ENCODE measurements at places on chromosomes 3 and 15.

GRCh38 chr3:124833710-124834332 lies 53.3 kb downstream of the ITGB5 start:
- no peak for DNase-seq

DNA sequence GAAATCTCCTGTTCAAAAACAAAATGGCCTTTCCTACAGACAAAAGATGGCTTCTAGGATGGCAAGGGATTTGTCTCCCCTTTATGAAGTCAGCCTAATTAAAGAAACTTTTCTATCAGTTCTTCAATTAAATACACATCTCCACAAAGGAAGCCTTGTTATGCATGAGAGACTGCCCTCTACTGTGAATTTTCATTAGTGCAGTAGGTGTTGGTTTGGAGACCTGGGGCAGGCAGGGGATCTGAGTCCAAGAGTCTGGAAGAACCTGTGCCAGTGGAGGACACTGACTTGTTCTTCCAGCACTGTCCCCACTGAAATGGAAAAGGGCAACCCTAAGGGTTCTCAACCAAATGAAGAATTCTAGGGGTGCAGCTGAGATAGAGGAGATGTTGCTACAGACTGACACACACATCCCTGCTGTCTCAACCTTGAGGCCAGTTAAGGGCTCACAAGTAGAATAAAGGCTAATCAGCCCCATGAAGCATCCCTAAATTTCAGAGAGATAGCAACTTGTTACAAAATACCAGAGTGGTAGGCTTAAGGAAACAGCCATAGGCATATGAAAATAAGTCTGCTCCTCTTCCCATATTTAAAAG lies 174.0 kb upstream of the PRICKLE2 start:
- no peak for DNase-seq

- no peak for DNase-seq
Observed at GRCh38 chr3:175564363-175564762, 705.2 kb downstream of the NAALADL2 start.

- DNase-seq = no peak
Observed at GRCh38 chr3:183131186-183131725, 31.3 kb downstream of the LAMP3 start.

DNA sequence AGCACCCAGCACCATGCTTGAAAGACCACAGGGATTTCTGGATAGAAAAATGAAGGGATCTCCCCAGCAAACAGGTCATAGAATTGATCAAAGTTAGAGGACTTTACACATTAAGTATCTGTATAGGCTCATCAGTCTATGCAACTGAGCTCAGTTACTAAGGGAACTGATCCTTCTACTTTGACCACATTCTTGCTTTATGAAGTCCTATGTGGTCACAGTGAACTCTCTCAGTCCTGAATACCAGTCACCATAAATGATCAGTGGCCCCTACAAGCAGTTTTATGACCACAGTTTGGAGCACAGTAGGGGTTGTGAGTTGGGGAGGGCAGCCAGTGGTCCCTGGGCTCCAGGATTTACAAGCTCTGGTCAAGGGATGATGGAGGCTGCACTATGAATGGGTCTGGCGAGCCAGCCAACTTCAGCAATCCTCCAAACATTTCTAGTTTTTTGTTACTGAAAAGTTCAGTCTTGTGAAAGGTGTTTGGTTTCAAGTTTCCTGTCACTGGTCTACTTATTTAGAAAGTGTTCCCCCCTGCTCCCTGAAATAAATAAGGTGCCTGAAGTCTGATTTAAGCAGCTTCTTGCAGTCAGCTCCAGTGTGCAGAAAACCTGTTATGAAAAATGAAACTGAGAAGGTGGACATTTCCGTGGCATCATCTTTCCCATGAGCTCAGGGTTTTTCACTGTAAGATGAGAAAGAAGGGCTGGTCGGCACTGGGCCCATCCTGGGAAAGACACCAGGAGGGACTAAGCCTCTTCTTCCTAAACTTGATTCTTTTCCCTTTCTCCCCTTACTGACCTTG lies 75.5 kb downstream of the DAPK2 start:
- no peak for DNase-seq

GRCh38 chr3:46065750-46066256 lies 38.5 kb upstream of the XCR1 start:
- DNase-seq = no peak

- no peak for DNase-seq
Observed at GRCh38 chr3:111241960-111242359, 170.3 kb downstream of the NECTIN3 start.

DNA sequence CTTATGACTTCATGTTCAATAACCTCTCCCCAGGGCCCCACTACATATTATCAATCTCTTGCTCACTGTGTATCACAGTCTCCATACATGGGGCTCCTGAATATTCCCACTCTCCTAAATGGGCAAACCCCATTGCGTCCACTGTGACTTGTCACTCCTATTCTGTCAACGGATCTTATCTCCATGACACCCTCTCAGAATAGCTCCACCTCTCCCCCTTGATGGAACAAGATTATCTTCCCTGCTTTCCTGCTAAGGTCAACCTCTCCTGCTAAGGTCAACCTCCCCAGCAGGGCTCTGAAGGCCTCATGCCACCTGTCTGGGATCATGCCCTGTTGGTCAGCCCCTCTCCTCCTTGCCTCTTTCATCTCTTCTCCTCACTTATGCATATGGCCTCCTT lies 1.8 kb downstream of the CLDN18 start:
- no peak for DNase-seq
